ENCODE measurements at places on chromosomes 4 and X.
A peak's percentile ranks its signal among the peaks of the same experiment; 100 is the strongest.

- DNase-seq: no peak
Observed at GRCh38 chr4:5337731-5338130, 286.5 kb downstream of the STK32B start.

DNA sequence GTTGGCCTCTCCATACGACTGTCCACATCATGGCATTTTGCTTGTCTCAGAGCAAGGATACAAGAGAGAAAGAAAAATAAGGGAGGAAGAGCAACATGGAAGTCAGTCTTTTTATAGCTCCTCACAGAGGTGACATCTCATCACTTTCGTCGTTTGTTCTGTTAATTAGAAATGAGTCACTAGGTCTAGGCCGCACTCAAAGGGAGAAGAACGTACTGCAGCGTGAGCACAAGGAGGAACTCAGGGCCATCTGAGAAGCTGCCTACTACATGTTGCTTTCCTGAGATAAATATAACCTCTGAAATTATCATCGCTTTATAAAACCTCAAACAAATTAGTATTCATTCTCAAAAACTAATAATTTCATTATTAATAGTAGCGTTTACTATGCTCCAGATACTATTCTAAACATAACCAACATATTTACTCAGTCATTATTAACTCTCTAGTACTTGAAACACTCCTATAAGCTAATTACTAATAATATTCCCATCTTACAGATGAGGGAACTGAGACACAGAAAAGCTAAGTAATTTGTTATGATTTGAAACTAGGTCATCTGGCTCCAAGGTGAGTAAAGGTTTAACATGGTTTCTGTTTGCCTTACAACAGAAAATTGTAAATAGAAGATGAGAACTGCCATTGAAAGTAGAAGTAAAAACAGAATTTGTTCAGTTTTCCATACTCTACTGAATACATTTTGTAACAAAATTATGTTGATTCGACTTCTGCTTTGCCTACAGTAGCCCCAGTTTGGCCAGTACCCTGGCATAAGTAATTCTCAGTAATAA lies 213.2 kb upstream of the UGT8 start:
- no peak for DNase-seq

- DNase-seq: no peak
Observed at GRCh38 chr4:77344001-77344400, 187.0 kb downstream of the CCNG2 start.

- no peak for DNase-seq
Observed at GRCh38 chrX:101252634-101253033, 33.0 kb downstream of the DRP2 start.

- DNase-seq: no peak
Observed at GRCh38 chr4:47194036-47194737, 162.8 kb downstream of the GABRB1 start.

DNA sequence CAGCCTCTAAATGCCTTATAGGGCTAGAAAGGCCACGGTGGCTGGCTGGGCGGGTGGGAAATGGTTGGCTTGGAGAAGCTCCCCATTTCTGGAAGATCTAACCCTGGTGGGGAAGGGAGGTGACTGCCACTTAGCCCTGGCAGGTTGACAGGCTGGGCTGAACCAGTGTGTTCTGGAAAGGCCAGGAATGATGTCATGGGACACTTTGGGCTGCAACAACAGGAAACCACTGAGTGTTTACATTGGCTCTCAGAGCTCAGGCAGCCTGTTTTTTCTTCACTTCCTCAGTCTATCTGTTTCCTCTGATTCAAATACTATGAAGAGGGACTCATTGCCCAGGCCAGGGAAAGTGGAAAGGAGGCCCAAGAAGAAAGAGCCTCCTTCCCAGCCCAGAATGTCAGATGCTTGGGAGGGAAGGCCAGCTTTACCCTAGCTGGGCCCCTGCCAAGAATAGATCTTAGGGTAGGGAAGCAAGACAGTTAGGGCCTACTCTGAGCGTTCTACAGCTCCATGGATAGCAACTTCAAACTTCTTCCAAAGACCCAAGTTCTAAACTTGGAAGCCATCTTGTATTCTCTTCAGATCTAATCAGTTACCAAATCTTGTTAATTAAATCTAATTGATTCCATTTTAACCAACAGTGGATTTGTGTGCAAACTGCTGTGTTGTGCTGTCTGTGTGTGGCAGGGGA lies 65.8 kb upstream of the MSN start:
- DNase-seq: no peak

DNA sequence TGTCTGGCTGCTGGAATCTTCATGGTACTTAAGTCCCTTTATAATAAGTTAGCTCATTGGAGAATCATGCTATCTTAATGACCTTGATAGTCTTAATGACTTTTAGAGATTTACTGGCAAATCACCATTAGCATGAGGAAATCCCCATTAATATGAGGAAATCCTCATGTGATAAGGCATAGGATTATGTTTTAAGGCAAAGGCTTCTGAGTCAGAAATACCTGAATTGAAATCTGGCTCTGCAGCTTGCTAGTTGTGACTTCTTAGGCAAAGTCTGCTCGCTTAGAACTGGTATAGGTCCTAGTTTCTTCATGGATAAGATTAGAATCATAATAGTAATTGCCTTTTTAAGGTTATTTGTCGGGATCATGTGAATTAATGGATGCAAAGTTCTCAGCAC lies 190.2 kb upstream of the BANK1 start:
- no peak for DNase-seq

GRCh38 chr4:131091896-131092295 lies 1995.9 kb downstream of the C4orf33 start:
- DNase-seq: no peak

GRCh38 chrX:15870310-15870709 lies 15.7 kb upstream of the AP1S2 start:
- DNase-seq: no peak

GRCh38 chrX:153657161-153657560 lies 10.2 kb downstream of the DUSP9 start:
- DNase-seq: no peak

- peak; percentile 63 for DNase-seq
Observed at GRCh38 chrX:132651421-132652086, 162.7 kb upstream of the MBNL3 start.

- no peak for DNase-seq
Observed at GRCh38 chr4:53380221-53380620, 2.8 kb downstream of the FIP1L1 start.

GRCh38 chr4:90245837-90246236 lies 118.6 kb downstream of the CCSER1 start:
- DNase-seq: no peak

DNA sequence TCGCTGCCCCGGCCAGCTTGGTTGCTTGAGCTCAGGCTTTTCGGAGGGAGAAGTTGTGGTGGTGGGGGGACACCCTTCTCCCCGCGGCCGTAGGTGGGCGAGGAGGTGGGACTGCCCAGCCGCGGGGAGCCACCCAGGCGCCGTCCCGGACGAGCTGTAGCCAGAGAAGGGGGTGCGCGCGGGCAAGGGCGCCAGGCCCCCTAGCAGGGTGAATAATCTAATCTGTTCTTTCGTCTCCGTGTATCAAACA lies 3.1 kb downstream of the MID1IP1 start:
- no peak for DNase-seq

DNA sequence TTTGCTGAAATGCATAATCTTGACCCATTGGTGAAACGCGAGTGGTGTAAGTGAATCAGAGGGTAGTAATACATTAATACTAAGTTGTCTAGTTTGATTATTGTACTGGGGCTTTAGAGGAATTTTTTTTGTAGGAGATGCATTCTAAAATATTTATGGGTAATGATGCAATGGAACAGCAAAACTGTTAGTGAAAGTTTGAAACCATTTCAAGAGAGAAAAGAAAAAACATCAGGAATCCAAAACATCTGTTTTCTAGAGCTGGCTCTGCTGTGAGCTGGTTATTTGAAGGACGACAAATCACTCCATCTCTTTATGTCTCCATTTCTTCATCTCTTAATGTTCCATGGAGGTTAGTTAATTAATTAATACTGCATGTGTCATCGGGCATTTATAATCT lies 351.9 kb upstream of the FAT1 start:
- DNase-seq: no peak

DNA sequence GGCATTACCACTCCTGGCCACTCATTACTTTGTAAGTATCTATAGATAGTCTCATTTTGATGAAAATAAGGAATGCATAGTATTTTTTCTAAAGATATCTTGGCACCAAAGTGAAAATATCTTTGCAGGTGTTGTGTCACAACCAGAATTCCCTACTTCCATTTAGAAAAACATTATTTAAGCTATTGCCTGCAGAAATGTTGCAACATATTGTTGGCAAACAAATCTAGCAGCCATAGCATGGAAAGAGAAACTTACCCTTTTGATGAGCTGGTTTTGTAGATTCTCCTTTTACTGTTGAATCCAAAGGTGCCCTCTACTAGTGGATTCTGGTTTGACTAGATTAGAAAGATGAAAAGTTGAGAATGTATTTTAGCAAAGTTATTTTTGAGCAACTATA lies 138.8 kb downstream of the AREG start:
- no peak for DNase-seq

- peak; percentile 38 for DNase-seq
Observed at GRCh38 chr4:184845367-184846021, 19.7 kb upstream of the ACSL1 start.

DNA sequence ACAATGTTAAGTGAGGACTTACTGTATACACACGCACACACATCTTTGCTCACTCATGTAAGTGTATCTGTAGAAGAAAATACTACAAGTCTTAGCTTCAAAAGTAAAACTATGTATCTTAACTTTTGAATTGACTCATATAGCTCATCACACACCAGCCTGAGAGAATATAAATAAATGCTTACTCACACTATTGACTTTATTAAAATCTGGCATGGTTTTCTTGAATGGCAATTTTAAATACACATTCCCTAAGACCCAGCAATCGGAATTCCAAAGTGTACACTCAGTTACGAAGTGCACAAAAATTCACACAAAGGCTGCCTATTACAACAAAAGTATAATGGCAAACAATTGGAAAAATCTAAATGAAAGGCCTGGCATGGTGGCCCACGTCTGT lies 2.0 kb downstream of the ERCC6L start:
- no peak for DNase-seq
